ENCODE measurements at places on chromosomes 7 and 10.

- DNase-seq, result no peak
These were observed 60.8 kb downstream of the GDI2 start for GRCh38 chr10:5752301-5752871.

- DNase-seq, result peak; percentile 69
These were observed 357.1 kb downstream of the PCLO start for GRCh38 chr7:82805527-82805960.

- peak; percentile 63 for DNase-seq
These were observed 80.5 kb upstream of the RNF32 start for GRCh38 chr7:156560075-156560474.

- DNase-seq, result no peak
These were observed 779 bp downstream of the FAM241B start for GRCh38 chr10:69630651-69631400.

- no peak for DNase-seq
These were observed 5.3 kb upstream of the KCNIP2 start for GRCh38 chr10:101848894-101849351.

GRCh38 chr10:3563298-3563697, 221.7 kb downstream of the KLF6 start:
- DNase-seq, result no peak

- DNase-seq, result no peak
These were observed 69.0 kb upstream of the ARHGAP21 start for GRCh38 chr10:24792638-24793037.

GRCh38 chr7:131103997-131104396, 223.7 kb upstream of the MKLN1 start:
- DNase-seq, result peak; percentile 26

DNA sequence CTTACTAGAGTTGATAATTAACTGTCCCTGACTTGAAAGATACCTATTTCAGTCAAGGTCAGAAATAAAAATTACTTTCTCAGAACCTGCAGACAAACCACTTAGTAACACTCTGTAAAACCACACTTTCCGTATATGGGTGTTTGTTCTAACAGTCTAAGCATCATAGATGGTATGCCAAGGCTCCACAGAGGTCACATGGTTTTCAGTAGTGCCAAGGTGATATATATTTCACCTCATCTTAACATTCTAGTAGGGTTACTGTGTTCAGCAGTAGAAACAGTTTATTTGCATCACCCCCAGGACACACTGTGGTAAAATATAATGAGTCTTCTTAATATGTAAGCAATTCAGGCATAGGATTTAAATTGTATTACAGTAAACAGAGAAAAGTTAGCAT, 61.5 kb downstream of the KCND2 start:
- DNase-seq, result no peak

GRCh38 chr7:106064771-106065574, 47.1 kb downstream of the SYPL1 start:
- peak; percentile 75 for DNase-seq

DNA sequence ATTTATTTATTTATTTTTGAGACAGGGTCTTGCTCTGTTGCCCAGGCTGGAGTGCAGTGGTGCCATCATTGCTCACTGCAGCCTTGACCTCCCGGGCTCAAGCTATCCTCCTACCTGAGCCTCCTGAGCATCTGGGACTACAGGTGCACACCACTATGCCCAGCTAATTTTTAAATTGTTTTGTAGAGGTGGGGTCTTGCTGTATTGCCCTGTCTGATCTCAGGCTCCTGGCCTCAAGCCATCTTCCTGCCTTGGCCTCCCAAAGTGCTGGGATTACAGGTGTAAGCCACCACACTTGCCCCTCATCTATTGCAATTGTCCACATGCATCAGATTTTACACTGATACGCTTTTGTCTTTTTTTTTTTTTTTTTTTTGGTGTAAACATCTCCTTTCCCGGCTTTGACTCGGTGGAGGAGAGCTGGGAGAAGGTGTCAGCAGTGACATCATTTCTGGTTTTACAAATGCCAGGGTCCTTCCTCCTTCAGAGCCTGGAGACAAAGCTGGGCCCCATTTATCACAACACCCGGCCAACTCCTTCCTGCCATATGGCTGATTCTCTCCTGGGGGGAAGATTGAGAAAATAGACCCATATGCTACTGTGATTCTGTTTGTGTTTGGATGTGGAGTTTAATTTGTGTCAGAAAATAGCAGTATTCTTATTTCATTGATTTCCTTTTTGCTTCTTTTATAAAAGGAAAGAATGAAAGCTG, 61.3 kb downstream of the GALNT17 start:
- no peak for DNase-seq

- DNase-seq, result no peak
These were observed 554.4 kb downstream of the PTPRN2 start for GRCh38 chr7:158033196-158033595.

- no peak for DNase-seq
These were observed 7.8 kb upstream of the BHLHA15 start for GRCh38 chr7:98203261-98203963.

- DNase-seq, result no peak
These were observed 155.1 kb upstream of the FAM13C start for GRCh38 chr10:59517341-59517899.

DNA sequence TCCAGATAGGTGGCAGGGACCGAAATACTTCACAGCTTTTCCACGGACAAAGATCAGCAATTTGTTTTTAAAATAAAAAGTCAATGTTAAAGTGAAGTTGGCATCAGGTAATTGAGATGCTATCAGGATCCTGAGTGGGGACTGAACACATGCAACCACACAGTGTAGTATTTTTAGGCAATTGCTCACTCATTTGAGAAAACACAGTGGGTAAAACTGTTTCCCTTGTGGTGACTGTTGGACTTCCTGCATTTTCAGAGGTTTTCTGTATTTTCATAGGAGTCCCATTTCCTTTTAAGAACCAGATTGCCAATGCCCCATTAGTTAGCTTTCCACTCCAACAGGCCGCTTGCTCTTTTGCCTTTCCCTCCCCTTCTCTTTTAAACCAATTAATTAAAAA, 159.5 kb upstream of the ZNF32 start:
- no peak for DNase-seq

GRCh38 chr10:71320592-71320991, 1.5 kb downstream of the SLC29A3 start:
- DNase-seq, result no peak

DNA sequence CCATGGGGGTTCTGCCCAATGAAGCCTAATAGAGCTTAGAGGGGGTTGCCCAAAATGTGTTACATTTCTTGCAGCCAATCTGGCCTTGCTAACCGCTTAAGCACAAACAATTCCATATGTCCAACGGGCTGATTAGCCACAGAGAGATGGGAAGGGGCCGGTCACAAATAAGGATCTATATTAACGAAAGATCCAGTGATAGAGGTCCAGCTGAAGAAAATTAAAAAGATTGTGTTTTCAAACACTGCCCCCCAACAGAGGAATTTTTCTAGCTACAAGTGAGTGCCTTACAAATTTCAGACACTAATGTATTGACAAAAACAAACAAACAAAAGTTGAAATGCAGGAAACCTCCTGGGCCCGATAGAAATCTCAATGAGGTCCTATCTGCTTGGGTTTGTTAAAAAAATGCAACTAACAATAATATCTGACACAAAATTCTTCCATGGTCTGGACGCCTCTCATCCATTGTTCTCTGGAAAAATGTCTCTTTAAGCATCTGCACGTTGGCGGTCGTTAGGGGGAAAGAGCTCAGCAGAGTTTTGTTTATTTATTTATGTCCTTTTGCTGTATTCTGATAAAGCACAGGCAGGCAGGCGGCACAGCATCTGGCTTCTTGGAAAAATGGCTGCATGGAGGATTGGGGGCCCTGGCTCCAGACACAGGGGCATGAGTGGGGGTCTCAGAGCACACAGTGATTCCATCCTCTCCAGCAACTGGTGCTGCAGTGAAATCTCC, 402.0 kb downstream of the RPS24 start:
- DNase-seq, result no peak

DNA sequence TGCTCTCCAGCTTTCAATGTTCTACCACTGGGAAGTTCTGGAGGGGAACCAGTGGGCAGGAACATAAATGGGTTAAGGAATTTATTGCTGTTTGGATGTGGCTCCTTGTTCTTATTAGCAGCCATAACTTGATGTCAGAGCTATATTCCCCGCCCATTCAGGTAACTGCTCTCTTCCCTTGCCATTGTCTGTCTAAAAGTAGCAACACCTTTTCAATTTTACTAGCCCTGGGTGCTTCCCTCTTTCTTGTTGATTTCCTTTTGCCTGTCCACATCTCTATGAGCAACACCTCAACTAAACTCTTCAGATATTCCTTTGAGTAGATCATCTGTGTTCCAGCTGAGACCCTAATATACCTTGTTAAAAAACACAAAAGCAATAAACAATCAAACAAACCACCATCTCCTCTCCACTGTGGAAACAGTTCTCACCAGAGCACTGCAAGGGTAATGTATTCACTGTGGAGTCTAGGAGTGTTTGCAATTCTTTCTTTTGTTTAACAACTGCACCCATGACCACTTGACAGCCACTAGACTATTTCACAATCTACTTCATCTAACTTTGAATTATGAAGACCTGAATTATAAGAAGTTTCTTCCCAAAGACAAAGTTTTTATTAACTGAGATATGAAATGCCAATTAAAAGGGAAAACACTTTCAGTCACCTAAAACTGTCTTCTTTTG, 436.7 kb downstream of the IPMK start:
- DNase-seq, result no peak

- DNase-seq, result no peak
These were observed 172.1 kb upstream of the AOAH start for GRCh38 chr7:36896418-36896817.

GRCh38 chr10:65544756-65545155, 1381.1 kb upstream of the LRRTM3 start:
- no peak for DNase-seq

DNA sequence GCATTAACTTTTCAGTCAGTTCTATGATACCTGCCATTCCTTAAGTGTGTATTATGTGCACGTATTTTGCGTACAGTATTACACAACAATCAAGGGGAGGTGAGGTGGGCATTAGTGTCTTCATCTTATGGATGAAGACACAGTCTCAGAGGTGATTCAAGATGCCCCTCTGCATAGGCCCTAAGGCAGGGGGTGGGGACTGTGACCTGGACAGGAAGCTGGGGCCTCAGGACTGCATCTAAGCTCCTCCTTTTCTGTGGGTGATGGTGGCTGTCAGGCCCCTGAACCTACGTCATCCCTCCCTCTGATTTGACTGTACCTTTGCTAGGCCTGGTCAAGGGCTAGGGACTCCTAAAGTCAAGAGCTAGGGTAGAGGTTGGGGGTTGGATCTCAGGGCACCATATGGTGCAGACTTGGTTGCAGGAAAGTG, 38.9 kb downstream of the HK1 start:
- no peak for DNase-seq

DNA sequence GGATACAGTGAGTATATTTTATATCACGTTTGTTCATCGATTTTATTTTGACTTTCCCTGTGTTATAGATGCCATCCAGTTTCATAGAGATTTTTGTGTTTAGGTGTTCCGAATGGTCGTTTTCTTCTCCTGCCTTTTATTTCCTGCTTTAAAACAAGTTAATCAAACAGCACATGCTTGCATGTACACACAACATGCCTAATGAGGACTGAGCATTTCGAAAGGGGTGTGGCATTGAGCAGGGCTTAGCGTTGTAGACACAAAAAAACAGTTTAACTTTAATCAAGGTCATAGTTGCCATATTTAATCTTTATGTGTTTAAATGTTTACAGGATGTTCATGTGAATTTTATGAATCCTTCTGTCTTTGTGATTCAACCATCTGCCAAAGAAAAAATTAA, 430.5 kb upstream of the GALNT17 start:
- DNase-seq, result no peak

DNA sequence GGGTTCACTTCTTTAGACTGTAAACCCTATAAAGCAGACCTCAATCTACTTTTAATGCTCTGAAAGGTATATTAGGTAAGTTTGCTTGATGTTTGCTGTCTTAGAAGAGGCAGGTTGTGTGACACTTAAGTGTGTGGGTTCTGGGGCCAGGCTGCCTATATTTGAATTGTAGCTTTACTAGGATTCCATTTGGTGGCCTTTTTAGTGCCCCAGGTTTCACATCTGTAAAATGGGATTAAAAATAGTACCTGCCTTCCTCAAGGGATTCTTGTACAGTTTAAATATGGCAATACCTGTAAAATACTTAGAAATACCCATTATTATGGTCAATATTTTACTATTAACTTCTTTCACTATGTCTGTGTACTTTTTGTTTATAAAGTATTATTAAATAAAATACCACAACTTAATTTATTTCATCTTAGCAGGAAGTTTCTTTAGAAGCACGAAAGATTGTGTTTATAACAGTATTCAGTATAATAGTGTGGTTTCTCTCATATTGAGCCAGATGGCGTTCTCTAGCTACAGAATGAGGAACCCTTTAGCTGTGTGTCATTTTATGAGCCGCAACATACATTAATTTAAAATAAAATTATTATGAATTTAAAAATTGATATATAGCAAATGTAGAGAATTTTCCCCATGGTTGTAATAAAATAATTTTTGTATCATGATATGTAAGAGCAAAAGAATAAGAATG, 94.2 kb downstream of the CDK14 start:
- DNase-seq, result no peak

DNA sequence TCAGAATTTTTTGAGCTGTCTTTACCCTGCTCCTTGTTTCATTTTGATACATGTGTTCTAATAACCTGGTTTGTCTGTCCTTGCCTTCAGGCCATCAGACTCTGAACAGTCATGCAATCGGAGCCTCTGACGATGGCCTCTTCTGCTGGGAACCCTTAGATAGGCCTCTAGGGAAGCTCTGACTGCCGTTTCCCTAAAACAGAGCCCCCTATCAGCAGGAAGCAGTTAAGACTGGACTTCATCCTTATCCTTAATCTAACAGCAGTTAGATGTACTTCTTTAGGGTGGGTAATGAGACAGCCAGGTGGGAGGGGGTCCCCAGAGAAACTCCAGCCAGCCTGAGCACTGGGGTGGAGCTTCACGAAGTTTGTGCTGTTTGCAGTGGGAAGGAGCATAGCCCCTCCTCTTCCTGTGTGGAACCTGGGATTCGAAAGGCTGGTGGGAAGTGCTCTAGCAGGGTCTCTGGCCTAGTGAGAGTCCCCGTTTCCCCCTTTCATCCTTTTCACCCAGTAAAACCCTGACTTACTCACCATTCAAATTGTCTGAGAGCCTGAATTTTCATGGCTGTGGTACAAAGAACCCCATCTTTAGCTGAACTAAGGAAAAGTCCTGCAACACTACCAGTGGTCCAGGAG, 28.4 kb upstream of the SORCS3 start:
- peak; percentile 23 for DNase-seq

GRCh38 chr10:103495321-103495720, 1.8 kb downstream of the NEURL1 start:
- no peak for DNase-seq

GRCh38 chr7:86485827-86486226, 157.9 kb upstream of the GRM3 start:
- no peak for DNase-seq

- DNase-seq, result no peak
These were observed 7.5 kb downstream of the RASGEF1A start for GRCh38 chr10:43259213-43259991.

DNA sequence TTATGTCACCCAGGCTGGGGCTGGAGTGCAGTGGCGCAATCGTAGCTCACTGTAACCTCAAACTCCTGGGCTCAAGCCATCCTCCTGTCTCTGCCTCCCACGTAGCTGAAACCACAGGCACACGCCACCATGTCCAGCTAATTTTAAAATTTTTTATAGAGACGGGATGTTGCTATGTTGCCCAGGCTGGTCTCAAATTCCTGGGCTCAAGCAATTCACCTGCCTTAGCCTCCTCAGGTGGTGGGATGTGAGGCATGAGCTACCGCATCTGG, 123.2 kb upstream of the PARD3 start:
- DNase-seq, result peak; percentile 5

All from SK-MEL-5 (cell line).